Dermis blood vessel endothelial cell (primary cell): ENCODE measurements at places on chromosomes 6 and 20. TPM values are rescaled to one million over a fixed set of nuclear protein-coding genes. Genes with fewer than 3 reads are reported as not detected.

GRCh38 chr20:47256668-47257236 lies 99.7 kb downstream of the ZMYND8 start:
- peak; percentile 34 for DNase-seq

Gene PLCB1
- 18.0 and 19.6 TPM in 2 replicates for total RNA-seq

DNA sequence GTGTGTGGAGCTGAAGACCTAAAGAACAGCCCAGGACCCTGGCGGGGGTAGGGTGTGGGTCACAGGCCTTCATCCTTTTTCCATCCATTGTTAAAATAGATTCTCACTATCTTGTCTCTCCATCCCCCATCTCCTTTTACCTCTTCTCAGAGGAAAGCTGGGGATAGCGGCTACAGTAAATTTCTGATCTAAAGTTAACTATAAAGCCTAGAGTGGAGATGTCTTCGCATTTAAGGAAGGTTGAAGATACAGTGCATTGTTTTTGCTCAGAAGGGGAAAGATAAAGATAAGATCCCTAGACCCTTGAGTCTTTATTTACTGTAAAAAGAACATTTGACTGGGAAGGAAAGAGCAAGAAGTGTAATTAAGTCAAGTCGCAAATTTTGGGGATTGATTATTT lies 8.6 kb downstream of the FOXA2 start:
- DNase-seq, result no peak

GRCh38 chr20:53283011-53283410 lies 310.6 kb downstream of the ZNF217 start:
- DNase-seq, result no peak

Gene EFCAB8
- total RNA-seq, result under 0.01 and 0.05 TPM in 2 replicates

GRCh38 chr20:11064946-11065345 lies 391.1 kb upstream of the JAG1 start:
- DNase-seq, result no peak
